T-cell (primary cell): ENCODE measurements at places on chromosomes 1 and 21. TPM values are rescaled to one million over a fixed set of nuclear protein-coding genes. Genes with fewer than 3 reads are reported as not detected.

- DNase-seq = no peak
Observed at GRCh38 chr1:210631399-210631798, 302.7 kb downstream of the HHAT start.

GRCh38 chr1:93822730-93823425 is 56.1 kb downstream of the DNTTIP2 start:
- DNase-seq = no peak

Gene CRNN
- not detected for total RNA-seq

DNA sequence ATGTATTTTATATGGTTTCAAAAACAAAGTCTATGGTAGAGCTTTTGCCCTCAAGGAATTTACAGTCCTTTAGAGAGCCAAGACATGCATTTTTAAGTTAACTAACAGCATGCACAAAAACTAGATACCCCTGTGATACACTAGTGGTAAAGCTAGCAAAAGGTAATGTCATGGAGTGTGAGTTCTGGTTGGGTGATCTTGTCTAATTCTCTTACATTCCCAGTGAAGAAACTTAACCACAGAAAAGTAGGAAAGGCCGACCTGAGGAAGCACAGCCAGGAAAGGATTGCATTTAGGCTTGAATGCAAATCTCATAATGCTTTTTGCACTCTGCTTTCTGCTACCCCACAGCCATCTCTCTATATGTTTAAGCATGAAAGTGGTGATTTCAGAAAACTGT is 202.2 kb downstream of the ROR1 start:
- no peak for DNase-seq

Gene TENT5C
- 133 TPM for total RNA-seq

DNA sequence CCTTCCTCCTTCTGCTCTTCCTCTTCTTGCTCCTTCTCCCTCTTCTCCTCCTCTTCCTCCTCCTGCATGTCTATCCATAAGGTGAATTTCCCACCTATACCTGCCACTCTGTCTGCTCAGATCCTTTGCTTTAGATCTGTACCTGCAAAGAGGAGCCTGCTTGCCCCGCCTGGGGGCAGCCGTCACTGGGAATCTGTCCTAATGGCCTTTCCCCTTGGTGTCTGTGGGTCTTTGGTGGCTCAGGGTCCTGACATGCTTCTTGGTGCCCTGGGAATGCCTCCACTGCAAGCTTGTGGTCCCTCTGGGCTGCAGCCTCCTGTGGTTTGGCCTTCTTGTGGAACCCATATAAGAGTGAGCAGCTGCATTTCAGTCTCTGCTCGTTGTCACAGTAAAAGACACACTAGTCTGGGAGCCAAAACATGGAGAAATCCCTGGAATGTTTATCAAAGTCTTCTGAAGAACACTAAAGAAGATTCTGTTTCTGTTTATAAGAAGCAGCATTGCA is 79.5 kb upstream of the CSF3R start:
- DNase-seq = no peak

DNA sequence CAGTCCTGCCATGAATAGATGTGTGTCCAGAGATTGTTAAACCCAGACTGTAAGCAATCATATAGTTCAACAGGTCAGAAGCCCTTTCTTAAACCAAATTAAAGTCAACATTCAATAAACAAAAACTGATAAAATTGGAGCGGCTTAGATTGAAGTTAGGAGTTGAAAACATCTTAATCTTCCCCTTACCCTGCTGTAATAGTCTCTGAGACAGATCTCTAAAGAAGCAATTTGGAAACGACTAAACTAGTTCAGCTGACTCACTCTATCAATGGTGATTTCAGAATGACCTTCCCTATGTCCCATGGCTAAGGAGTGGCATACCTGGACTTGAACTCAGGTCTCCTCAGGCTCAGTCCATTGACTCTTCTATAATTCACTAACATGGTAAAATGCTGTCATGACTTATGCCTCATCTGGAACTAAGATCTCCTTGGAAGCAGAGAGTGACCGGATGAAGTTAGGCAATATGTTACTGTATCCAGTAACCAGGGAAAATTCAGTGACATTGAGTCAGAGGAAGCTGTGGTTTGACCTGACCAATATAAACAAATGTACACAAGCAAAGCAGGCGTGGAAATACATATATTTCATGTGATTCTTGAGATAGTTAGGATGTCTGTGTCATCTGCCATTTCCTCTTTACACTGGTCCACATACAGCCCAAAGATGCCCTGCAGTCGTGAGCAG is 30.1 kb downstream of the SGIP1 start:
- no peak for DNase-seq

DNA sequence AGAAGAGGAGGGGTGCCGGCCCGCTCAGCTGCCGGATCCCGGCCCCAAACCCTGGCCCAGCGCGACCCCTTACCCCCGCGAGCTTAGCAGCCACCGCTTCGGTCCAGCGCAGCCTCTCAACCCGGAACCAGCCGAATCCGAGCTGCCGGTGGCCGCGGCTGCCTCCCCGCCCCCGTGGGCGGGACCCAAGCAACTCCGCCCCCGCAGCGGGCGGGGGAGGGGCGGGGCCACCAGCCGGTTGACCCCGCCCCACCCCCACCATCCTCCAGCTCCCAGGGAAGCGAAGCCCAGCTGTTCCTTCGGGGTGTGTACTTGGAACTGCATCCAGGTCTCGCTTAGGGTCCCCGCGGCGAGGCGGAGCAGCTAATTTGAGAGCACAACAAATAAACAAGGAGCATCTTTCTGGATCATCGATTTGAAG is at the start of gene TRIM62:
Gene TRIM62 (minus strand): TSS at position 123 of the 421 bp plus-strand sequence. CDS start 611 bp downstream, outside the sequence.
- DNase-seq = peak; percentile 71

Gene HTR6
- 0.16 TPM for total RNA-seq

Gene PRR9
- not detected for total RNA-seq

DNA sequence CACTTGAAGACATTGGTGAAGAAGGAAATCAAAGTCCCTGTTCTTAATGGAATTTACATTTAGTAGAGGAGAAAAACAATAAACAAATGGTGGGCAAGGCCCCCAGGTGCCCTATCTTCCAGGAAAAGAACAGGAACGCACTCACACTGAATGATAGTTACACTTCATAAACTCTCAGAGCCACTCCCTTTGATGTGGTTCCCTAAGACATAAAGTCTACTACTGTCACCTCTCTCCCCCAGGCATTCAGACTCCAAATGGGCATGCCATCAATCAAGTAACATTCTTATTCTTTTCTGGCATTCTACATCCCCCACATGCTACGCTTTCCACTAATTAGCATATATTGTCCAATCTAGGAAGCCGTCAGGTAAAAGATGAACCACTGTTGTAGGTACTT is 36.6 kb upstream of the PIGC start:
- no peak for DNase-seq

DNA sequence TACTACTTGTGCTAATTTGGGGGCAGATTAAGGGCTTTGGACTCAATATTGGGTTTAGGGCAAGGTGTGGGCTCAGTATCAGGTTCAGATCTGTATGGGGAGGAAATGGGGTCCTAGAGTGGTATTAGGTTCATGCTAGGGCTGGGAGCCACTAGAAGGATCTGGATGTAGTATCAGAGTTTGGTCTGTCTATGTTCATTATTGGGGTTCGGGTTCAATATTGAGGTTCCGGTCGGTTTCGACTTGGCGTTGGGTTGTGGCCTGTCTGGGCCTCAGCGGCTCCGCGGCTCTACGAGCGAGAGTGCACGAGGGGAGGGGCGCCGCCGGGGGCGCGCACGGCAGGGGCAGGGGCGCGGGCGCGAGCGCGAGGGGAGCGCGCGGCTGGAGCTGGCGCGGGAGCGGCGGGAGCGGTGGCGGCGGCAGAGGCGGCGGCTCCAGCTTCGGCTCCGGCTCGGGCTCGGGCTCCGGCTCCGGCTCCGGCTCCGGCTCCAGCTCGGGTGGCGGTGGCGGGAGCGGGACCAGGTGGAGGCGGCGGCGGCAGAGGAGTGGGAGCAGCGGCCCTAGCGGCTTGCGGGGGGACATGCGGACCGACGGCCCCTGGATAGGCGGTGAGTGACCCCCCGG is at the start of gene PTPRF:
Gene PTPRF (plus strand): TSS at position 401 of the 624 bp plus-strand sequence. CDS start 14,193 bp downstream, outside the sequence.
- DNase-seq = peak; percentile 21

Gene FALEC
- 0.49 TPM for total RNA-seq

Gene WDR26
- total RNA-seq = 166 TPM

Gene CA6
- total RNA-seq = 1.8 TPM

- no peak for DNase-seq
Observed at GRCh38 chr1:211355873-211356272, 29.2 kb downstream of the TRAF5 start.

- DNase-seq = no peak
Observed at GRCh38 chr1:152190589-152190988, 31.6 kb upstream of the RPTN start.

- DNase-seq = no peak
Observed at GRCh38 chr1:221083902-221084301, 204.7 kb downstream of the HLX start.

Gene SEMA4A
- total RNA-seq = 2.2 TPM

DNA sequence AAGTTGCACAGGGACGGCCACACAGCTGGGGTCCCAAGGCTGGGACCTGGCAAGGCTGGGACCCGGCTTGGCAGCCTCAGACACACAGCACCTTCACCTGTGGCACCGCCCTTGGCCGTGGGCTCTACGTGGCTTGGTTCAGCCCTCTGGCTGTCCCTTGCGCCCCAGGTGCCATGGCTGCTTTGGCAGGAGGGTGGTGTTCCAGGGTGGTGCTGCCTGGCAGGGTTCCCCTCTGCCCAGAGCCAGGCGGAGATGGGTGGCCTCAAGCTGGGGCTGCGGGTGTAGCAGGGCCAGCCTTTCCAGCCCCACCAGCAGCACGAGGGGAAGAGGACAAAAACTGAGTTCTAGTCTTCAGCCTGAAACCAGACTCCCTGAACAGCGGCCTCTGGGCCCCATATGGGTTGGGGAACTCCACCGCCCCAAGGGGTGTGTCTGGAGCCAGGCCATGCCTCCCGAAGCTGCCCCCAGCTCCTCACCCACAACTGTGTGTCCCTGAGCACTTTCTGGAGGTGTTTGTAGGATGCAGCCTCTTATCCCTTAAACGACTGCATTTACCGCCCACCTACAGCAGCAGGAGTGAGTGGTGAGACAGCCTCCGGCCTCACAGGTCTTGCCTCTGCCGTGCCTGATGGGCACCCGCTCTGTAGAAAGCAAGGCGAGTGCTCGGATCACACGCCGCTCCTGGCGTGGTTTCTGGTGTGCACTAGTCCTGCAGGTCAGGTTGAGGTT is 92.3 kb downstream of the PDE9A start:
- DNase-seq = no peak

DNA sequence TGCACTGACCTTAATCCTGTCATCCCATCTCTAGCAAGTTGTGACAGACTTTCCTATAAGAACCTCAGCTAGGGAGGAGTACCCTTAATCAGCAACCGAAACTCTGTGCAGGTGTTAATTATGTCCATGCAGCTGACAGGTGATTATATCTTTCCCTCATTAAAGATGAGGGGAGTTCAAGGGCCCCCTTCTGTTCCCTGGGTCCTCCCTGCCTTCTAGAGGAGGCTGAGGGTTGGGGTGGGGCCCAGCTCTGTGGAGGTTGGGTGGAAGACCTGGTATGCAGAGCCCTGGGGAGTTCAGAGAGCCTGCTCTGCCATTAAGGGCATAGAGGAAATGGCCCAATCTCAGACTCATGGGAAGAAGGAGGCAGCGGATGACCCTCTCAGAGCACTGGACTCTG is 35.6 kb upstream of the CRNN start:
- no peak for DNase-seq

GRCh38 chr1:20187103-20187812 is 940 bp upstream of the PLA2G2C start:
- no peak for DNase-seq

DNA sequence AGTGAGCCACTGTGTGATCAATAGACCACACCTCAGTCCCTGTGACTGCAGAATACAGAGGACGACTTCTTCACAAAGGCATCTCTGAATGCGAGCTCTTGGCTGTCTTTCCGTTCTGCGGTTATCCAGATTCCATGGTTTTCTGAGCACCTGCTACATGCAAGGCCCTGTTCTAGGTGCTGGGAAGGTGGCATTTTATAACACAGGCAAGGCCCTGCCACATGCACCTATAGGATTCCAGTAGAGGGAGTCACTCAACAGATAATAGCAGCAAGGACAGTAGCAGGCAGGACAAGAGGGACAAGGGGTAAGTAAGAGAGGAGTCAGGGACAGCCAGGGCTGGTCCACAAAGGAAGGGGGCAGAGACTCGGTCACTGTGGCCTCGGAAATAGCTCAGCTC is 9.0 kb downstream of the URB1 start:
- no peak for DNase-seq

- no peak for DNase-seq
Observed at GRCh38 chr1:240497908-240498307, 114.0 kb downstream of the GREM2 start.

DNA sequence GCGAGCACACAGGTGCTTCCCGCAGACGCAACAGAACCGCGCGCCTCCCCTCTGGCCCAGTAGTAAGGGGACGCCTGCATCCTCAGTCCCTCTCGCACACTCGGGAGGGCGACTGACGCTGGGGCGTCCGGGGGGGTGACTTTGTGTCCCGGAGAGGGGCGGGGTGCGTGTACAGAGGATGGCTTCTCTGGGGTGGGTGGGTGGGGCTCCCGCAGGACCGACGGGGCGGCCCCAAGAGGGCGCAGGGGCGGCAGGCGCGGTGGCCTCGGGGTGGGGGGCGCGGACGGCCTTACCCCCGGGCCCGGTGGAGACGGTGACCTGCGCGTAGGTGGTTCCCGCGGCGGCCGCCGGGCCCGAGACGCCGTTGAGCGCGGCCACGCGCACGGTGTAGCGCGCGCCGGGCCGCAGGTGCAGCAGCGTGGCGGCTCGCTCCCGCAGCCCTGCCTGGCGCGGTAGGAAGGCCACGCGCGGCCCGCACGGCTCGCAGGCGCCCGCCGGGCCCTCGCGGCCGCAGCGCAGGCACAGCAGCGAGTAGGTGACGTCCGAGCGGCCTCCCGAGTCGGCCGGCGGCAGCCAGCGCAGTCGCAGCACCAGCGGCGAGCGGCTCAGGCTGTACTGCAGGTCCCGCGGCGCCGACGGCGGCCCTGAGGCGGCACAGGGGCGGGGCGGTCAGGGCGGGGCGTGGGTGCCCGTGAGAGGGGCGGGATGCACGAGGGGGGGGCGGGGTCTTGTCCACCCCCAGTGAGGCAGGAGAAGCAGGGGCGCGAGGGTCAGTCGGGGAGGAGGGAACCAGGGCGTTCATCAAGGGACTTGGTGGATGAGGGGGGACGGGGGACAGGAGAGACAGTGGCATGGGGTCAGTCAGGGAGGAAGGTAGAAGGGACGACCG is 12.1 kb downstream of the EPHA10 start:
- no peak for DNase-seq

DNA sequence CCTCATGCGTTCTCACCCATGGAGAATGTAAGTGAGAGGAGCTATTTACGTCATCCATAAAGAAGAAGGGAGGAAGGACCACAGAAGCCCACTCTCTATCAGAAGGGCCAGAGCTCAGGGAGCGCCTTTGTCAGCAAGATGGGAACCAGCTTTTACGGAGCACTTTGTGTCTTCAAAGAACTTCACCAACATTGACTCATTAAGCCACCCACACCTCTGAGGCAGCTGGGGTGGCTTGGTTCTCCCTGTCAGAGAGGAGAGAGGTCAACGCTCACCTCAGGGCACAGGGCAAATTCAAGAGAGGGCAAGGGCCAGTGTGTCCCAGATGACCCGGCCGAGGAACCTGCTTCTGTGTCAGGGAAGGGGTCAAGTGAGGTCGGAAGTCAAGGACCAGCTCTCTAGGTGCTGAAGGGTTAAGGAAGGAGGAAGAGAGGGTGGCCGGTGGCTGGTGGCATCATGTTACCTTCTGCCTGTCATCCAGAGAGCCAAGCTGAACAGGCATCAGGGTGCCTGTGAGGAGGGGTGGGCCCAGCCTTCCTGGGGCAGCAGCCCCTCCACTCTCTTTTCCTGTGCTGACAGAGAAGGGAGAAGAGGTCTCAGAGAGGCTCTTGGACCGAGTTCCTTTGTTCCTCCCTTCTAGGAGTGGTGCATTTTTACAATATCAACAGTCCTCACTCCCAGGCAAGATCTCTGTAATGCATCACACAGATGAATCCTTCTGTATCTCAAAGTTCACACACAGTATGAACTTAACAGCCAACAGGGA is 109.0 kb downstream of the ETS2 start:
- no peak for DNase-seq

Gene CYB561D1
- total RNA-seq = 42.4 TPM
